ENCODE measurements at places on chromosomes 2 and 18. TPM values are rescaled to one million over a fixed set of nuclear protein-coding genes. Genes with fewer than 3 reads are reported as not detected.

The SH2D6 gene
- total RNA-seq, result 1.1 TPM

The TBC1D8 gene
- 78.0 TPM for total RNA-seq

The SNTG2 gene
- total RNA-seq, result not detected

The PCGF1 gene
- 39.8 TPM for total RNA-seq

The KIF5C gene
- total RNA-seq, result 0.43 TPM

The SLC35F6 gene
- 35.4 TPM for total RNA-seq

The ANKRD30BL gene
- total RNA-seq, result not detected
